ENCODE measurements at places on chromosomes 2 and 18.

DNA sequence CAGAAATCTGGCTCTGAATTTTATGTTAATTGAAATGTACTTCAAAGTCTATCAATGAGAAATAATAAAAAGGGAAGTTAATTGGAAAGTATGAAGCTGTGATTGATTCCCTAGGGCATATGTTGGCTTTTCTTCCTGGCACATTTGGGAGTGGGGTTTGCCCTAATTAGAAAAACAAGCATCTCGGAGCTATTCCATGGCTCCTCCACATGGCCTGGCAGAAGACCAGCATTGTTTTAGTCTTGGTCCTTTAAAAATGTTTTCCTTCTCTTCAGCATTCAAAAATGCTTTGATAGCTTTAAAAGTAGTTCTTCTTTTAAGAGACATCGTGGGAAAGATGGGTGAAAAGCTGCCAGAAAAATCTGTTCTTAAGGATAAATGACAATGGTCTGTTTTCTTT is 445.5 kb upstream of the PKDCC start:
- no peak for DNase-seq

DNA sequence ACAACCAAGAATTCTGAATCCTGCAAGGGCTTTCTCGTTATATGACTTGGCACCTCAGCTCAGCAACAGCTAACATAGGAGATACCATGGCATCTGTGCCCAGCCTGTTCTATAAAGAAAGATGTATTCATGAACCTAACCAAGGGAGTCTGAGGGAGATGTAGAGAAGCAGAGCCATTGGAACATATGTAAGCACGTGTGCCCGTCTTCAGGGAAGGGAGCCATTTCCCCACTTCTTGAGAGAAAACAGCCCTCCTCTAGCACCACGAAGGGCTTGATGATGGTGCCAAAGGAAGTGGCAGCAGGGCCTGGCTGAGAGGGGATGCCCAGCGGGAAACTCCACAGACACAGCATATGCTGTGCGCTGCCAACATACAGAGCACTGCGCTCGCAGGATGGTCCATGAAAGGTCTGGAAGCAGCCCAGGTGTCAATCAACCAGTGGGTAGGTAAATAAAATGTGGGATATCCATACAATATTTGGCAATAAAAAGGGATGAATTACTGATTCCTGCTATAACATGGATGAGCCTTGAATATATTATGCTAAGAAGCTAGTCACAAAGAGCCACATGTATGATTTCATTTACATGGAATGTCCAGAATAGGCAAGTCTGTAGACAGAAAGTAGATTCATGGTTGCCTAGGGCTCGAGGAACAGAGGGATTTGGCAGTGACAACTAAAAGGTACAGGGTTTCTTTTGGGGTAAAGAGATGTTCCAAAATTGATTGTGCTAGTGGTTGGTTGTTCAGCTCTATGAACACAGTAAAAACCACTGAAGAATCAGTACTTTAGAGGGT is 16.1 kb downstream of the TMEM247 start:
- no peak for DNase-seq

- no peak for DNase-seq
Measured at GRCh38 chr2:111670776-111671175, 213.2 kb downstream of the ANAPC1 start.

- no peak for DNase-seq
Measured at GRCh38 chr2:26162963-26163362, 9.9 kb upstream of the GAREM2 start.

GRCh38 chr2:61536180-61536571 is 2.0 kb downstream of the XPO1 start:
- no peak for DNase-seq

DNA sequence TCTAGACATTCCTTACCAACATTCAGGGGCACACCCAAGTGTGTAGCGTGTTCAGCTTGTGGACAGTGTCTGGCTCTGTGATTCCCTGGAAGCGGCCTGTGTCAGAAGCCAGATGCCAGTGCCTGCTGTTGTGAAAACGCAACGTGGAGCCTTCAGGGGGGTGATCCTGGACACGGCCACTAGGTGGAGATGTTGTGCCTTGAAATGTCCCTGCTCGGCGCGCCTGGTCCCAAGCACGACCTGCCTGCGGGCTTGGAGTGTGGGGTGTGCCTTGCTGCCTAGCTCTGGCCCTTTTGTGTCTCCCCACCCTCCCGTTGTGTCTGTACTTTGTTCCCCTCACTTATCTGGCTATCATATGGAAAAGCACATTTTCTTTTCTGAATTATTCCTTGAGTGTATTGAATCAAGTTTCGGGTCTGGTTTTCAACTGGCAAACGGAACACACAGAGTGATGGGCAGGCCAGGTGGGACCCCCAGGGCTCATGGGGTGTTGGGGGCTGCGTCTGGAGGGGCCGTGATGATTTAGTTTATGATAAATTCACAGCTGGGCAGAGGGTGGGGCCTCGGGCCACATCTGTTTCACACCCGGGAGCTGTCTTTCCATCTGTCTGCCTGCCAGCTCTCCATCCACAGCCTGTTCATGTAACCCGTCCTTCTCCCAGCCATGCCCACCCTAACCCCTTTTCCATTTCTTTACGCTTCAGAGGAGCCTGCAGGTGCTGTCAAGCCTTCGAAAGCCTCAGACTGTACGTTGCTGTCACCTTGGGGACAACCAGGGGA is 95.5 kb downstream of the DYSF start:
- DNase-seq = peak; percentile 67

DNA sequence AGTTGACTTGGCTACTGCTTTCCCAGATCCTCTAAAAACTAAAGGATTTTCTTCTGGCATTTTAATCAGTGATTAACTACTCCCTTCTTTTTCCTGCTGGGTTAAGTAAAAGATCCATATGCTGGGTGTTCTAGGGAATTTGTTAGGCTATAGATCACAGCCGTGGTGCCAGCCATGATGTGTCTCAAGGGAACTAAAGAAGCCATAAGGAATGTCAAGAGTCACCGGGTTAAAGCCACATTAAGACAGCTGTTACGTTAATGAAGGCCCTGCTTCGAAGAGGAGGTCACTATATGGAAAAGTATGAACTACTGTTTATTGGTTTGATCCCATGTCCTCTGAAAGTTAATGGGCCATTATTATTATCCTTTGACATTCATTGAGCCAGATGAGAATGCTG is 70.7 kb downstream of the PAX3 start:
- DNase-seq = no peak

GRCh38 chr2:62570861-62571698 is 65.1 kb upstream of the TMEM17 start:
- DNase-seq = no peak

DNA sequence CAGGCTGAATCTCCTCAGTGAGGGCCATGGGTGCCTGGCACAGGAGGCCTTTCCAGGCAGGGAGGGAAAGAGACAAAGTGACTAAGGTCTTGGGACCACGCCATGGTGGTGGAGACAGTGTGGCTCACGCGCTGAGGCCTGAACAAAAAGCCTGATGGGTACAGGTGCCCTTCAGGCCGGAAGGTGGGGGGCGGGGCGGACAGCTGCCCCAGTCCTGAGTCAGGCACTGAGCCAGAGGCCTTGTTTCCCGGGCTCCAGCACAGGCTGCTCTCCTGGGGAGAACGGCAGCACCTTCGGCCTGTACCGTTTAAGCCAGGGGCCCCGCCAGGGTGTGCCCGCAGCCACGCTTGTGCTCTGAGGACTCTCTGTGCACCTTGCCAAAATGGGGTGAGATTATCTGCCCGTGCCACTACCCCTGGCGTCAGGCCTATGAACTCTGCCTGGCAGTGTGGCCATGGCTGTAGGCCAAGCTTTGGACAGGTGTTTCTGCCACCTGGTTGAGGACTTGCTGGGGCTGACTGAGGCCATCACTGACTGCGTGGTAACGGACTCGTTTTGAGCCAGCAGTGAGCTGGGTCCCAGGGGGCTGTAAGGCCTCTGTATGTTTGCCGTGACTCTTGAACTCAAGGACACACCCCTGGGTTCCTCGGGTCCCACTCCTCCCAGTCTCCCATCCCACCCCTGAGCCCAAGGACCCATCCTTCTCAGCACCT is 31.7 kb upstream of the DNMT3A start:
- DNase-seq = no peak

DNA sequence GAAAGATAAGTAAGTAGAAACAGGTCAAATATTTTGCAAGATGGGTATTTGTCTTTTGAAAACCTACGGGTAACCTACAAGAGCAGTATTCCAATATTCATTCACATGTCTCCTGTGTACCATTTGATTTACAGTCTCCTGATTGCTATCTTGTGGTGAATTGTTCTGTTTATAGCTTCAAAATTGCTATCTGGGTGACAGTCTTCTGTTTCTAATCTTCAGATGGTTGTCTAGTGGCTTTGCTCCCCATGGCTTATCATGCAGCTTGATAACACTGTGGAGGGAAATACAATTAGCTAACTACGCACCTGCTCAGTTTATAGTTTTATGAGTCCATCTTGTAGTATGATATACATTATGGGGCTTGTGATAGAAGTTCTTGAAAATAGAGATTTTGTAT is 816.8 kb downstream of the CPS1 start:
- no peak for DNase-seq

DNA sequence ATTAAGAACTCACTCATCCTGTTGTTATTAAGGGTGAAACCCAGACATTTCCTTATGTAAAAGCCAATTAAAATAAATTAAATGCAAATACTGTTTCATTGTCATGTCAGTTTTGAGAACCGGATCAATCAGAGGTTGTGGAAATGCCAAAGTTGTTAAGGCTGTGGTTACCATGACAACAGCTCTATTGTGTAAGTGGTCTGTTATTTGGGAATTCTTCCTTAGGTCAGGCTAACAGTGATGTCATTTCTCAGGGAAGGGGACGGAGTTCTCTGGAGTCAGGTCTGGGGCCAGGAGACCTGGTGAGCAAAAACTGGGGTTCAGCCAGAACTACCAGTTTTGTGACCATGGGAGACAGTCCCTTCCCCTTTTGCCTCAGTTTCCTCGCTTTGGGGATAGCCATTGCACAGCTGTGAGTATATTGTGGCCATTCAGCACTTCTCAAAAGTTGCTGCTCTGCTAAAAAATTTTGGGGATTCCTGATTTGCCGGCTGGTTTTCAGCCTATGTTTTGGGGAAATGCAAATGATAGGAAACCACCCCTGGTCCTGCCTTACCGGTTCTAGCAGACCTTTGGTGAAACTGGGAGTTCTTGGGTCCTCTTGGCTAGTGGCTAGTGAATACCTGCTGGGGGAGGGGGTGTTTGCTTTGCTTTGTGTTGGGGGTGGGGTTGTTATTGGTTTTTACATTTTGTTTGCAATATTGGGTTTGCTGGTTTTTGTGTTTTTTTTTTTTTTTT is 21.6 kb downstream of the HPCAL1 start:
- DNase-seq = no peak

DNA sequence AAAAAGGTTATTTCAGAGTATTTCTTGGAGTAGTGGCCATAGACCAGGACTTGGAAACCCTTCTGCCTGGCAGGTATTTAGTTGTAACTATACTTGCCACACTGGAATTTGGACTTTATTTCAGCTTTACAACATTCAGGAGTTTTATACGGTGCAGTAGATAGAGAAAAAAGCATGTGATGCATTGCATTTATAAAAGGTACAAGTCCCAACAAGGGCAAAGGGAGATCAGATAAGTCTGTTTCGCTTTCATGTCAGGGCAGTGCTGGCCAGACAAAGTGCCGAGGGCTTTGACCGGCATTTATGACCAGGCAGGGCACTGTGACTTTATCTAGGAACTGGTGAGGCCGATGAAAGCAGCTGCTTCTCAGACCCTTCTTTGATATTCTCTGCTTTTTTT is 145.4 kb downstream of the RTN4 start:
- no peak for DNase-seq

- no peak for DNase-seq
Measured at GRCh38 chr18:58135183-58135641, 91.2 kb downstream of the NEDD4L start.

GRCh38 chr2:77999376-77999775 is 477.2 kb upstream of the LRRTM4 start:
- no peak for DNase-seq

DNA sequence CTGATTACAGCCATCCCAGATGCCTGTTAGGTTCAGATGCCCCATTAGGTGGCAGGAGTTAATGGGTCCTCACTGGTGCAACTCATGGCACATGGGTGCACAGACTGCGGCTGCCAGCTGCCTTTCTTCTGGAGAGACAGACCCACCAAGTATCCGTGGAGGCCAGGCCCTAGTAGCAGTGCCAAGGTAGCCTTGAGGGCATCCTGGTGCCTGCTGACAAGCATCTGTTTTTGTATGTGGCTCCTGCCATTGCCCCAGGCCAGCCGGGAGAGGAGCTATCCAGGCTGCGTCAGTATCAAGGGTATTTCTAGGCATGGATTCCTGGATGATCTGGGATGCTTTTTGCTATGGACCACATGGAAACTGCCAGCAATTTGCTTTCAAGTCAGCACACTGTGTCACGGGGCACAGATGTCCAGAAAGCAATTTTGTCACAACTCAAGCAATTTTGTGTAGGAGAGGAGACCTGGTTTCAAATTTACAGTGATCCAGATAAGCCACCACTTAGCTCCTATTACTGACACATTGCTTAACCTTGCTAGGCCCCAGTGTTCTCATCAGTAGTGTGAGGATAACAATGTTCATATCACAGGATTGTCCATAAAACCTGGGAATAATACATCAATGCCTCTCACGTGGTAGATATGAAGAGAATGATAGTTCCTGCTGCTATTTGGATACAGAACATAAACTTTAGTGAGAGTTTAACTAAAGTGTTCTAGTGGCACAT is 815.1 kb upstream of the RAB6C start:
- DNase-seq = no peak

- no peak for DNase-seq
Measured at GRCh38 chr2:100923461-100924060, 78.5 kb upstream of the RPL31 start.

- DNase-seq = no peak
Measured at GRCh38 chr2:152420363-152420762, 85.4 kb downstream of the FMNL2 start.

DNA sequence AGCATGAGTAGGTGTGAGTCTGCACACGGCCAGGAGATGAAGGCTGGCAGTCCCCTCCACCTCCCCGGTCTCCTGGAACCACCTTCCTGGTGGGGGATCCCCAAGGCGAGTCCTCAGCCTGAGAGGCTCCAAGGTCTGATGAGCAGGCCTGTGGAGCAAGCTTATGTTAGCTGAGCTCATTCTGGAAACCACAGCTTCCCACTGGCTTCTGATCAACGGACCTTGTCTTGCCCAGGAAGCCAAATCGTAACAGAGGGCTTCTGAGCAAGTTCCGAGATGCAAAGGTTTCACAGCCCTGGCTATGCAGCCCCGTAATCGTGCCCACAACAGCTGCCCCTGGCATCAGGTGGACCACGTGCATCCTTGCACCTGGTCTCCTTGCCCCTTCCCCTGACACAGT is 28.8 kb upstream of the GPR55 start:
- no peak for DNase-seq
